Stimulated activated CD4-positive, alpha-beta T cell treated with anti-CD3 and anti-CD28 coated beads, Interleukin-1b, Interleukin-23, amount 100 ng/mL, for 24 hours (primary cell): ENCODE measurements at places on chromosomes 5 and 9.

DNA sequence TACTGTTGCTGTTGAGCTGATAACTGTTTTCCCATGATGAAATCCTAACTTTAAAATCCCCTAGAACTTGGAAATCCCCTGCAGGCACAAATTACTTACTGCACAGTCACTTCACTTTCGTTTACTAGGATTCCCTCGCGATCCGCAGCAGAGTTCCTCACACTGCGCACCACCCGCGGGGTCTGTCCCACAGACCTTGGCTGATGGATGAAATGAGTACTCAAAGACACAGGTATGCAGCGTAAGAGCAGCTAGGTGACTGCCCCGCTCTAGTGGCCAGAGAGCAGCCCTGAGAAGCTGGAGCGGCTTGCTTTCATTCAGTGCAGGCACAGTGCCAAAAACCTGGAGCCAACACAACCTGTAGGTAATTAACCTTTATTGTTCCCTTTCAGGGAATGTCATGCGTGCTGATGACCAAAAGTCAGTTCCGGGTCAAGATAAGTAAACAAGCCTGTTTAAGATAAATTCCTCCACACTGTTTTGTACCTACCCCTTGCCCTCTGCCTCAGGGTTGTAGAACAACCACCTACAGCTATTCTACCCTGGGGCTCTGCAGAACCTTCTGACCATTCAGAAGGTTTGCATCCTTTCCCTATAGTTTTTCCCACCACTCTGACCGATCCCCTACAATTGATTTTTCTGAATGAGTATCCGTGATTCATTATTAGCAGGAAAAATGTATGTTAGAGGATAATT, 191.2 kb downstream of the CDH9 start:
- DNase-seq = no peak

DNA sequence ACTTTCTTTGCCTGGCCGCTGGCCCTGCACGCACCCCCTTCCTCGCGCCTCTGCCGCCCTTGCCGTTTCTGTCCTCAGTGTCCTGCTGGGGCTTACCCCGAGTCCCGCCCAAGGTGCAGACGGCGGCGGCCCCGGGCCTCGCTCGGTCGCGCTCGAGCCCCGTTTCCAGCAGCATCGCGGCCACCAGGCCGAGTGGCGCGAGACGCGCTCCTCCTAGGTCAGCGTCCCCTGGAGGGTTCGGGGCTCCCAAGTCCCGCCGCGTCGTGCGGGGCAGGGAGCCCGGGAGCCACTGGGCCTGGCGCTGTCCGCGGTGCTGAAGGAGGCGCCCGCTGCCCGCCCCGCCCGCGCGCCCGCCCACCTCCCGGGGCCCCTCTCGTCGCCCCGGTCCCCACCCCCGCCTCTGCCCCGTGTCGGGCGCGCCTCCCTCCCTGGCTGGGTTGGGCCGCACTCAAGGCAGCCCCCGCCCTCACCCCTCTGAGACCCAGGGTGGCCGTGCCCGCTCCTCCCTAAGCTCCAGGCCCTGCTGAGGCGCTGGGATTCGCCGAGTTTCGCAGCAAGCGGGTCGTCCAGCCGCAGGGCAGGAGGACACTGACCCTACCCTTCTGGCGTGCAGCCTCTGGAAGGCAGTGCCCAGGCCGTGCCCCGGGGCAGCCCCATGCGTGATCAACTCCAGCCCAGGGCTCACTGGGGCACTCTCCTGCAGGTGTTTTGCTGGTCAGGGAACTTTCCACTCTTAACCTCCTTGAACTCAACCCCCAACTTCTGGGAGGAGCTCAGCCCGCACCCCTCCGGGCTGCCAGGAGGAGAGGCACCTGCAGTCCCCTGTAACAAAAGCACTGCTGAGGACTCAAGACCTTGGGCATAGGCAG, at the start of gene LHX3:
TSS of gene LHX3 (minus strand) at position 291 of the 869 bp plus-strand sequence. CDS start at position 175, 116 bp downstream.
- no peak for DNase-seq

DNA sequence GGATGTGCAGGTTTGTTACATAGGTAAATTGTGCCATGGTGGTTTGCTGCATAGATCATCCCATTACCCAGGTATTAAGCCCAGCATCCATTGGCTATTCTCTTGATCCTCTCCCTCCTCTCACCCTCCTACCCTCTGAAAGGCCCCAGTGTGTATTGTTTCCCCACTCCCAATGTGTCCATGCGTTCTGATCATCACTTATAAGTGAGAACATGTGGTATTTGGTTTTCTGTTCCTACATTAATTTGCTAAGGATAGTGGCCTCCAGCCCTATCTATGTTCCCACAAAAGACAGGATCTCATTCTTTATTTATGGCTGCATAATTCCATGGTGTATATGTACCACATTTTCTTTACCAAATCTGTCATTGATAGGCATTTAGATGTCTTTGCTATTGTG, 243.3 kb upstream of the PDE4D start:
- DNase-seq = no peak

DNA sequence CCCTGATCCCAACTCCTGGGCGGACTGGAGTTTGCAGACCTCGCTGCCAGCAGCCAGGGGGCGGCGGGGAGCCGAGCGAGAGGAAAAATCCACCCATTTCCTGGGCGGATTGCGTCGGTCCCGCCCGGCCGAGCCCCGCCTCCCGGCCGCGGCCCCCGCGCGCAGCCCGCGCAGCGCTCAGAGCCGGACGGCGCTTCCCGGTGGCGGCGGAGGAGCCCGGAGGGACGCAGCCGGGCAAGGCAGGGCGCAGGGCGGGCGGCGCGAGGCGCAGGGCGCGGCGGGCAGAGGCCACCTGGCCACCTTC, at the start of gene OLFM1:
TSS of gene OLFM1 (plus strand) at position 180 of the 304 bp plus-strand sequence. CDS start 322 bp downstream, outside the sequence.
- no peak for DNase-seq

GRCh38 chr5:170522211-170523141, 18.7 kb downstream of the KCNIP1 start:
- no peak for DNase-seq

DNA sequence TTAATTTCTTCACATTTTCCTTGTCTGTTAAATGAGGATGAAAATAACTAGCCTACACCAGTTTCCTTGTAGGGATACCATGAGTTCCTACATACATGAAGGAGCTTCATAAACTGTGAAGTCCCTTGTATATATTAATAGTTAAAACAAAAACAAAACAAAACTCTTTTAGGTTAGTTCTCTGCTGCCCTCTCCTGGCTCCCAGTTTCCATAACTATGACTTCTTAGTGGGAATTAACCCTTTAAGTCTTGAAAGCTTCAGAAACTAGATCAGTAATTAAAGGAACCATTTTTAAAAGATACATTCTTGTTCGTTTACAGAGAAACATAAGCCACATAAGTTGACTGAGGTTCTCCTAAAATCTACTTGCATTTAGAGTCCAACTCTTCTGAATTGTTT, 500.0 kb upstream of the C9orf72 start:
- no peak for DNase-seq

DNA sequence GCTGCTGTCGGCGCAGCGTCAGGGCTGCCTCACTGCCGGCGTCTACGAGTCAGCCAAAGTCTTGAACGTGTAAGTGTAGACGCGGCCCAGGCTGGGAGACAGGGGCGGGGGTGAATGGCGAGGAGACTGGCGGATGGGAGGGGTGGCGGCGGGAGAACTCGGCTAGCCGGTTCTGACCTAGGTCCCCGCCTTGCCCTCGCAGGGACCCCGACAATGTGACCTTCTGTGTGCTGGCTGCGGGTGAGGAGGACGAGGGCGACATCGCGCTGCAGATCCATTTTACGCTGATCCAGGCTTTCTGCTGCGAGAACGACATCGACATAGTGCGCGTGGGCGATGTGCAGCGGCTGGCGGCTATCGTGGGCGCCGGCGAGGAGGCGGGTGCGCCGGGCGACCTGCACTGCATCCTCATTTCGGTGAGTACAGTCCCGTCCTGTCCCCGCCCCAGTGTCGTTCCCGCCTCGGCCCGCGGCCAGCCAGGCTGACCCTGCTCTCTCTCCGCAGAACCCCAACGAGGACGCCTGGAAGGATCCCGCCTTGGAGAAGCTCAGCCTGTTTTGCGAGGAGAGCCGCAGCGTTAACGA, 745 bp downstream of the GADD45G start:
- DNase-seq = no peak
